Activated CD4-positive, CD25-positive, alpha-beta regulatory T cell (primary cell): ENCODE measurements at places on chromosomes 3 and 15.

DNA sequence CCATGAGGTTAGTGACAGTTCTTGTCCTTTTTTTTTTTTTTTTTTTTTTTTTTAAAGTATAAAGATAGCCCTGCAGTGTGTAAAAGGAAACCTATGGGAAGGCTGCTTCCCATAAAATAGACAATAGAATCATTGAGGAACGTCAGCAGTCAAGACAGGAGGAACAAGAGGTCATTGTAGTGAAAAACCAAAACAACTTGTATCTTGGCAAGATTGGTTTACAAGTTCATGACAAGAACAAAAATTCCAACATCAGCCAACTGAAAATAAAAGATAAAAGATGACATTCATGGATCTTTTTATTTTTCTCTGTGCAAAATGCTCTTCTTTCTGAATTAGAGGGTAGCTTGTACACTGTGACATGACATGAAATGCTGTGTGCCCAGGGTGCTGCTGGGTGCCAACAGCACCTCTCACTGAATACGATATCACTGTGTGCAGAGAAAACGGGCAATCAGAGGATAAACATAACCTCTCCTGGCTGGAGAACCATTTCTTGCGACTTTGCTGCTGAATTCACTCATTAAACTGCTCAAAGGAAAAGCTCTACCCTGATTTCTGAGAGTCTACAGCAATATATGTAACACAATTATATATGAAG, 30.1 kb upstream of the IP6K2 start:
- no peak for DNase-seq

DNA sequence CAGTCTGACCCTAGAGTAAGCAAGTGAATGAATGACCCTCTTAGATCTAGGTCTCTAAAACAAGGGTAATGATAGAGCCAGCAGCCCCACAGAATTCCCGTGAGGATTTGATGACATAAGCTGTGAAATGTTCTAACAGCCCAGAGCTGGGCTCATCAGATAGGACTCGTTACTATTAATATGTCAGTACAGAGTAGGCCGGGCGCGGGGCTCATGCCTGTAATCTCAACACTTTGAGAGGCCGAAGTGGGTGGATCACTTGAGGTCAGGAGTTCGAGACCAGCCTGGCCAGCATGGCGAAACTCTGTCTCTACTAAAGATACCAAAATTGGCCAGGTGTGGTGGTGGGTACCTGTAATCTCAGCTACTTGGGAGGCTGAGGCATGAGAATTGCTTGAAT, 190.3 kb downstream of the FEZF2 start:
- no peak for DNase-seq

GRCh38 chr3:51813539-51813938, 34.5 kb upstream of the IQCF6 start:
- no peak for DNase-seq

GRCh38 chr3:54427941-54428871, 305.9 kb downstream of the CACNA2D3 start:
- DNase-seq: no peak

DNA sequence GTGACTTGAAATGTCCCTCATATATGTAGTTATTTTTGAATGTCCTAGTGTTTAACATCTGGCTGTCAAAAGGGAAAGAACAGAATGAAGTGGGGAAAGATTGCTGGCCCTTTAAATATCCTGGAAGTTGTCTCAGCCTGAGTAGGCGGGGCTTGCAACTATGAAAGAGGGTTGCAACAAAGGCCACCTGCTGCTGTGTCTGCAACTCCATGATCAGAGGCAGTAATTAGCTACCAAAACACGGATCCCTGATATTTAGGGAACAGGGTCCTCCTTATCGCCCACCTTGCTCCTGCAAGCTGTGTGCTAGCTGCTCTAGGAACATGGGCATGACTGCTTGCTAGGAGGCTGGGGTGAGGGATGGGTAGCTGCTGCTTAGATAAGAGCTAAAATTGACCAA, 100.2 kb upstream of the CFAP20DC start:
- DNase-seq: no peak

- DNase-seq: no peak
These were observed 223.9 kb upstream of the TPM1 start for GRCh38 chr15:62818691-62819090.

GRCh38 chr3:42582474-42583070, 805 bp upstream of the SEC22C start:
- no peak for DNase-seq

DNA sequence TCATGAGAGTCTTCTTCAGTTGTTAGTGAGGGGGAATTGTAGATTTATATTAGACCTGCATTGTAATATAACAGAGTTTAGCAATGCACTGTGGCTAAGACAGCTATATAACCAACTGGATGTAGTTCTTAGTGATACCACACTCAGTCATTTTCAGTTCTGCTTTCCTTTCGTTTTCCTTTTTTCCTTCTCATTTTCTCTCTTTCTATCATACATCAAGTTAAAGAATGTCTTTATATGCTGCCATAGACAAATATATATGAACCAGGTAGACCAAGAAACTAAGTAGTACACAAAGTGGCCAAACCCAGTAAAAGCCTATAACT, 43.7 kb upstream of the CD47 start:
- DNase-seq: no peak

GRCh38 chr3:35784169-35784568, 144.8 kb downstream of the ARPP21 start:
- DNase-seq: no peak

DNA sequence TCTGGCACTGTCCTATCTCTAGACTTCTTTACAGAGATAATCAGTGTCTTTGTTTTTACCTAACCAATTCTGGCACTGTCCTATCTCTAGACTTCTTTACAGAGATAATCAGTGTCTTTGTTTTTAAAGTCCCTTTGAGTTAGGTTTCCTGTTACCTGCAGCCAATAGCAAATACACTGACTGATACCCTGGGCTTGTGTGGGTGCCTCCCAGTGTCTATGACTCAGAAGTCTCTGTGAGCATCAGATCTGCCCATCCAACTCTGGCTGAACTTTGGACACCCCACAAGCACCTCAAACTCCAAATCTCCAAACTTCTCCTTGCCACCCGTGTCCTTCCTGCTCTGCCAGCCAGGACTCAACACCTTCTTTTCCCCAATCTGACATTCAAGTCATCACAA, 30.4 kb downstream of the SLC41A3 start:
- DNase-seq: no peak

GRCh38 chr3:156797368-156797767, 28.8 kb upstream of the LEKR1 start:
- DNase-seq: no peak

DNA sequence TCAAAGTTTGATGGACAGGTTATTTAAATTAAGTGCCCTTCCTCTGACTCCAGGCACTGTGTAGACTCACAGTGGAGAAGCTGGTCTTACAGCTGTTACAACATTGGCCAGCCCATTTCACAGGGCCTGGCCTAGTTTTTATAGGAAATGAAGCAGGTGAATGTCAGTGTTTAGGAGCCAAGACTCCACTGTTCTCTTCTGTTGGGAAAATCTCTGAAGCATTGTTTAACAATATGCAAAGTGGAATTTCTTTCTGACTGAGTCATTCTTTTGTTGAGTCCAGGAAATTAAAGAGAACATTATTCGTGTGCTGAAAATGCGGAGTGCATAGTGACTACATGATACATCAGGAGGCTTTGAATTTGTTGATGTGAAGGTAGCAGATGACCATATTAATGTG, 64.7 kb downstream of the ARRDC4 start:
- no peak for DNase-seq

DNA sequence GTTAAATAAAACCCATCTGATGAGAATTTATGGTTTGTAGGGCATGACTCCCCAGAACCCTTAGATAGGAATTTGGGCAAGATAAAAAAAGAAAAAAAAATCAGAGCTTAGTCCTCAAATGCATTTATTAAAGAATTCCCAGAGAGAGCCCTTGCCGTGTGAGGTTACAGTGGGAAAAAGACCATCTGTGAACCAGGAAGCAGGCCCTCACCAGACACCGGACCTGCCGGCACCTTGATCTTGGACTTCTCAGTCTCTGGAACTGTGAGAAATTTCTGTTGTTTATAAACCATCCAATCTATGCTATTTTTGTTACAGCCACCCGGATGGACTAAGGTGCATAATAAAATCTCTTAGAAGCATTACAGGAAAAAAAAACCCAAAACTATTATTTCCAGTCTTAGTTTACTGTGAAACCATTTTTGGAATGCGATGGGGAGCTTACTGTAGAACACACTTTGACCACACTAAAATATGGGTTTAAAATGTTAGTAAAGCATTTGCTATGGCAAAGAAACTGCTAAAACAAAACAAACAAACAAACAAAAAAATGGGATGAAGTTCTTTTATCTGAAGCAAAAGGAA, 72.2 kb downstream of the LEKR1 start:
- no peak for DNase-seq

DNA sequence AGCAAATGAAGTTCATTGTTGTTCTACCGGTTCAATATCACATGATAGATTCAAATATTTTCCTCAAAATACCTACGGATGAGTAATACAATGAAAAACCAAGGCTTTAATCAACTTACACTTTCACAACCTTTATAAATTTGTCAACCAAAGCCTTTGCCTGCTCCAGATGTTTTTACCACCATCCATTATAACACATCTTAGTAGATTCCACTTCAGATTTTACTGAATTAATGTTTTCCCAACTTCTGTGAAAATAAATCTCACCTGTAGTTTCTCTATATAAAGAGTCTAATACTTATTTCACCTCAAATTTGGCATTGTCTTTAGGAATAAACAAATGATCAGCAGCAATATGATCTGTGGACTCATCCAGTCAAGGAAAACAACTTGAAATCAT, 131.1 kb downstream of the ZNF280D start:
- DNase-seq: no peak

DNA sequence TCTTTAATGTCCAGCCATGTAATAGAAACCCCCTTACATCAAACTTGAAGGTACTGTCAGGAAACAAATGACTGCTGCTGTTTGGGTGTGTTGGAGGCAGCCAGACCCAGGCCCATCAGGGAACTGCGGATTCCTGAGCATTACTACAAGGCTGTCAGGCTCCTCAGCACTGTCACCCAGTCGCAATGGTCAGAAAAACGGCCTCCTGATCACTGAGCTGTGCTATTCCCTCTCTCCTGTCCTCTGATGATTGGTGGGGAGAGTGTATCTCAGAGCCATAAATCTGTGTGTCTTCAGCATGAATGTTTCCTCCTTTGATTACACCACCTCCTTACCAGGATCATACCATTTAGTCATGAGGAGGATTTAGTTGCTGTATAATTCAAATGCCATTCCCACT, 135.2 kb upstream of the GADL1 start:
- no peak for DNase-seq

DNA sequence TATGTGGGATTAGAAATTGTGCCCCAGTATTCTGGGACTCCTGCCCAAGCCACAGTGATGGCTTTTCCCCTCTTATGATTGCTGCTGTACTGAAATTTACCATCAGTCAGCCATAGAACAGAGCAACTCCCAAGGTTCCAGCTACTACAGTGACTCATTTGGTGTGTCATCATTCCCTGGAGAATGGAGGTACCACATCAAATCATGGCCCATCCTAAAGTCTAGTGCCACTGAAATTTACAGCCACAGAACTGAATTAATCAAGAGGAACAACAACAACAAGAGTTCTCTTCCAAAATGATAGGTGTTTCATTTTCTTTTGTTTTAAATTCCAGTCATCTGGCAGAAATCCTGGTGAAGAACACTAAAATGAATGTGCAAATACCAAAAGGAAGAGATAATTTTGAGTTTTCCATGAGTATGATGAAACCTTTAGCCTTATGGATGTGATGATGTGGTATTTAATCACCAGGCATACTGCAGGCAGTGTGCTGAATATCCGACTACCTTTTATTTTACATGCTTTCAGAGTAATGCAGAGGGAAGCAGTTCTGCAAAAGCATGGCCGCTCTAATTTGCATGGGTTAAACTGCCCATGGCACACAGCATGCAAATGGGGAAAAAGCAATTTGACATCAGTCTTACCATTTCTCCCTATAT, 75.6 kb upstream of the SLC2A2 start:
- DNase-seq: no peak

DNA sequence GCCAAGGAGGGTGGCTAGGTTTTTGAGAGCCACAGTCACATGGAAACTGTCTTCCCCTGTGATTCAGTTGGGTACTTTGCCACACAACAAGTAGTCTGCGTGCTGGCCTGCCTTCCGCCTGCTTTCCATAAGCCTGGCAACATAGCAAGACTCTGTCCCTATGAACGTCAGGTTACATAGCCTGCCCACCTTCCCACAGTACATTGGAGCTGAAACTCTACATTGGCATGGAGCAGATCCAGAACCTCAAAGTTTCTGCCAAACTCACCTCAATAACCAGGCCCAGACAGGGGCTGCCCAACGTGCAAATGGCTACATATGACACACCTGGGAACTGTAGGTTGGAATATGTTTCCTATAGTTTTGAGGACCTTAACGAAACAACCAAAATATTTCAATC, 140.6 kb upstream of the PRICKLE2 start:
- DNase-seq: no peak

DNA sequence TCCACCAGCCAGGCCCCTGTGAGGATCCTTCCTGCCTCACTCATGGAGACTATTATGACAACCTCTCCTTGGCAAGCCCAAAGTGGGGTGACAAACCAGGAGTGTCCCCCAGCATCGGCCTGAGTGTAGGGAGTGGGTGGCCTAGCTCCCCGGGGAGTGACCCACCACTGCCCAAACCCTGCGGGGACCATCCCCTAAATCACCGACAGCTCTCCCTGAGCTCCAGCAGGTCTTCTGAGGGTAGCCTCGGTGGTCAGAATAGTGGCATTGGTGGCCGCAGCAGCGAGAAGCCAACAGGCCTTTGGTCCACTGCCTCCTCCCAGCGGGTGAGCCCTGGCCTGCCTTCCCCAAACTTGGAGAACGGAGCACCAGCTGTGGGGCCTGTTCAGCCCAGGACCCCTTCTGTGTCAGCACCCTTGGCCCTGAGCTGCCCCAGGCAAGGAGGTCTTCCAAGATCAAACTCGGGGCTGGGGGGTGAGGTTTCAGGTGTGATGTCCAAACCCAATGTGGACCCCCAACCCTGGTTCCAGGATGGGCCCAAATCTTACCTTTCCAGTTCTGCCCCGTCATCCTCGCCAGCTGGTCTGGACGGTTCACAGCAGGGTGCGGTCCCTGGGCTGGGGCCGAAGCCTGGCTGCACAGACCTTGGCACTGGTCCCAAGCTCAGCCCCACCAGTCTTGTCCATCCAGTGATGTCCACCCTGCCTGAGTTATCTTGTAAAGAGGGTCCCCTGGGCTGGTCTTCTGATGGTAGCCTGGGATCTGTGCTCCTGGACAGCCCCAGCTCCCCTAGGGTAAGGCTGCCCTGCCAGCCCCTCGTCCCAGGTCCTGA, 1.0 kb downstream of the LIMD1 start:
- DNase-seq: no peak

- DNase-seq: no peak
These were observed 229.6 kb downstream of the IGSF11 start for GRCh38 chr3:118805007-118805406.

- no peak for DNase-seq
These were observed 113.5 kb upstream of the FRMD4B start for GRCh38 chr3:69499422-69499821.

- no peak for DNase-seq
These were observed 143.5 kb downstream of the NUP210 start for GRCh38 chr3:13276438-13277195.
